Stimulated activated CD8-positive, alpha-beta memory T cell treated with anti-CD3 and anti-CD28 coated beads, Interleukin-7, amount 100 ng/mL, for 1 hour (primary cell): ENCODE measurements at places on chromosomes 16 and 17.
A peak's percentile ranks its signal among the peaks of the same experiment; 100 is the strongest.

GRCh38 chr16:80066805-80067580 lies 466.5 kb upstream of the MAF start:
- DNase-seq = no peak

DNA sequence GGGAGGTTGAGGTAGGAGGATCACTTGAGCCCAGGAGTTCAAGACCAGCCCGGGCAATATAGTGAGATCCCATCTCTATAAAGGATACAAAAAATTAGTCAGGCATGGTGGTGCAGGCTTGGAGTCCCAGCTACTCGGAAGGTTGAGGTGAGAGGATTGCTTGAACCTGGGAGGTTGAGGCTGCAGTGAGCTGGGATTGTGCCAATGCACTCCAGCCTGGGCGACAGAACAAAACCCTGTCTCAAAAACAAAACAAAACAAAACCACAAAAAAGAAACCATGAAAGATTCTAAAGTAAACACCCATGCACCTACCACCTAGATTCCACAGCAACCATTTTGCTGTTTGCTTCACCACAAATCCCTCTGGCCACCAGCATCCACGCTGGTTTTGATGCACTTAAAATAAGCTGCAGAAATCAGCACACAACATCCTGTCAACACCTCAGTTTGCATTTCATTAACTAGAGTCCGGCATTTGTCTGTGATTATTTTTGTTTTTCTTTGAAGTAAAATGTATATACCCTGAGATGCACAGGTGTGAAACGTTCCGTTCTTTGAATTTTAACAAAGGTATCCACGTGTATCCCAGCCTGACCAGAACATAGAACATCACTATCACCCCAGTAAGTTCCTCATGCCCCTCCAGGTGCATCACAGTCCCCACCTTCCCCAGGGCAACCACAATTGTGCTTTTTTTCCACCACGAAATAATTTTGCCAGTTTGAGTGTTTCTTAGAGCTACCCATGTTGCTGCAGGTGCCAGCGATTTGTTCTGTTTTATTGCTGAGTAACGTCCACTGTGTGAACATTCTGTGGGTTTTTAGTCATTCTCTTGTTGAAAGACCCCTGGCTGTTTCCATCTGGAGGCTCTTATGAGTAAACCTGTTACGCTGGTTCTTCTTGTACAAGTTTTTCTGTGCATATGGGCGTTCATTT lies 191.5 kb downstream of the SEC14L1 start:
- DNase-seq = no peak

DNA sequence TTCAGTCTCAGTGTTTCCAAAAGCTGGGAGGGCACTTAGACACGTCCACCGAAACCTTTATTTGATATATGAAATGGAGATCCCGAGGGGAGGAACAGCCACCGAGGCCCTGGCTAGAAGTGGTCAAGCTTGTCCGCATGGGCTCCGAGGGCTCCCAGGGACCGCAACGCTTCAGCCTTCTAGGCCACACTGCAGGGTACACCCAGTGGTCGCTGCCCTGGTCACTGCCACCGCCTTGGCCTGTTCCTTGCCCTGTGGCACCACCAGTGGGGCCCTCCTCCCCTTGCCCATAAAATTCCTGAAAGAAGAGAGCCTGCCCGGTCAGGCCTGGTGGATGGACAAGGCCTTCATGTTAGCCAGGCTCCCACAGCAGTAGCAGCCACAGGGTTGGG lies 43.8 kb upstream of the SMPD3 start:
- DNase-seq = no peak

DNA sequence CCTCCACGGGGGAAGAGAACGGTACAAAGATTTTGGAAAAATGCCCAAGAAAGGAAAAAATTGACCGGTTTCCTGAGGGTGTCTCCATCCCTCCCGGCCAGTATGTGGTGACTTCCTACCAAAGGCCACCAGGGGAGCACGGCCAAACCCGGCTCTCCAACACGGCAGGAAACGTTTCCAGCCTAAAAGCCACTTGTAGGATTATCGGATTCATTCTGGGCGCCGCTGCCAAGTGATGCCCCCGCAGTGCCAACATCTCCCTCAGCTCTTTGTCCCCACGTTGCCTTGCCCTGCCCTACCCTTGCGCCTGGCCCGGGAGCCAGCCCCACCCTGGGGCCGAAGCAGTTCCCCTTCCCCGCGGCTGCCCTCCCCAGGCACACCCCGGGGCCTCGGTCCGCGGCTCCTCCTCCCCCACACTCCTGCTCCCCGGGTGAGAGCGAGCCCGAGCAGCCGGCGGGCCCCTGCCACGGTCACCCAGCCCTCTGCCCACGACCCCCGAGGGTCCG lies 688 bp downstream of the CRK start:
- DNase-seq = no peak

DNA sequence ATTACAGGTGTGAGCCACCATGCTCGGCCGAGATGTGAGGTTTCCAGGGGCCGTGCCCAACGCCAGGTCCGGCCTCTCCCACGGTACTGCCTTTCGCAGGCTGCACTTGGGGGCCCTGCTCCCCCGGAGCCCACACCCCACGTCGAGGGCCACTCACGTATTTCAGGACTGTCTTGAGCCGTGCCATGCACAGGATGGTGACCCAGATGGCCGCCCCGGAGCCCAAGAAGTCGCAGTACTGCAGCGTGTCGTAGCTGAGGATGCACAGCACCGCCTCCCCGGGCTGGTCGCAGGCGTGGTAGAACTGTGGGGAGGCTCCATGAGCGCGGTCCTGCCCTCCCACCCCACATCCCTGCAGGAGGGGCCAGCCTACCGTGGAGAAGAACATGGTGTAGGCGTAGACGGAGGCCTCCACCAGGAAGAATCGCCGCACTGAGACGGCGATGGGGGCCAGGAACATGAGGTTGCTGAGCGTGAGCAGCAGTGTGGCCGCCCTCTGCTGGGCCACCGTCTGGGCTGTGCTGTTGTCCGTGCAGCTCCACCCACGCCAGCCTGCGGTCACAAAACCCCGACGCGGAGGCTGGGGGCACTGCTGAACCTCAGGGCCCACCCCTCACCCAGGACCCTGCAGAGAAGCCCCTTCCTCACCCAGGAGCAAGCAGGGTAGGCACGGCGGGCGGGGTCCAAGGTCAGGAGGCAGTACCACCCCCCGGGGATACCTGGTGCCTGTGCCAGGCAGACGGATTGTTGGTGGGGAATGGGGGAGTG lies 3.7 kb upstream of the MRPL28 start:
- DNase-seq = no peak

- no peak for DNase-seq
These were observed 3.5 kb upstream of the ACSM3 start for GRCh38 chr16:20760346-20760745.

- no peak for DNase-seq
These were observed 25.7 kb upstream of the NXPH3 start for GRCh38 chr17:49549691-49550678.

GRCh38 chr17:60381958-60382357 lies 10.0 kb downstream of the USP32 start:
- DNase-seq = no peak

DNA sequence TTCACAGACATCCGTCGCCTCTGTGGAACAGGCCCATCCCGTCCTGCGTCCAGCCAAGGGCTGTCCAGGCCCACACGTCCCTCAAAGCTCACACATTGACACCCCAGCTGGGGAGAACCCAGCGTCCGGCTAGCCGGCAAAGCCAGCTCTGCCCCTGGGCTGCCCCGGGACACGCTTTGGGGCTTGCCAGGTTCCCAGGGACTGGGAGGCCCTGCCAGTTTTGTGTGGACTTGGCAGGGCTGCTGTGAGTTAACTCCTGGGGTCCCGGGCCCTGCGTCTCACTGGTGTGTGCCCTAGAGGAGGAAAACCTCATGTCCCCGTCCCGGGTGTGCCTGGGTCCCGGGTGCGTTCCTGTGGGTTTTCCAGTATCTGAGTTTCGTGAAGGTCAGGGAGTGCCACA lies 6.3 kb downstream of the SOX8 start:
- no peak for DNase-seq

GRCh38 chr16:88596483-88596882 lies 26.3 kb downstream of the ZC3H18 start:
- DNase-seq = no peak

DNA sequence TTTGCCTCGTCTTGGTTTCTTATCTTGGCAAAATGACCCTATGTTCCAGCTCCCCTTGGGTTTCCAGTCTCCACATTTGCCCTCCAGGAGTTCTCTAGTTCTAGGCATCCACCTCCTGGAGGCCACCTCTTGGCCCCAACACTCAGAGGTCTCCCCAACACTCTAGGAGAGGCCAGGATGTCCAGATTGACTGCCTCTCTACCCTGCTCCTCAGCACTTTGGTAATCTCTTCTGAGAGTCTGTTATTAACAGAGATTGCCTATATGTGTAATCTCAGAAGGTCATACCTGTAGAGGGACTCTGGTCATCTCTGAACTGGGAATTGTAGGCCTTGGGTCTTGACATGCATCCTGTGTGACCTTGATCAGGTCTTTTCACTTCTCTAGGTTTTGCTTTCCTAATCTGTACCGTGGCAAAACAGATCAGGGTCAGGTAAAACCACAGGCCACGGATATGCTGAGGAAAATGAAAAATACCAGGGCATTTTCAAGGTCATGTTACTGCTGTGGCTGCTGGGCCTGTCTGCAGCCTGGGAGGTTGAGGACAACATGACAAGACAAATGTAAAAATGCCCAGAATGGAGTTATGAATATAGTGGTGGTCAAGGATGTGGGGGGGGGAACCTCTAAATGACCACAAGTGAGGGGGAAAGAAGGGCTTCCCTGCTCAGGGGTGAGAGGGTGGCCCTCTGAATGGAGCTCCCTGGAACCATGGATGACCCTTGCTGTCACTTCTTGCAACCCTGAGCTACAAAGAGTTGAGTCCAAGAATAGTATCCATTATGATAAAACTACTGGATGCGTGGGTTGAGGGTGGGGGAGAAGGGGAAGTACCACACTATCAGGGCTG lies 5.0 kb upstream of the CCL4L2 start:
- no peak for DNase-seq

- no peak for DNase-seq
These were observed 23.4 kb downstream of the MYO18A start for GRCh38 chr17:29156781-29157180.

- DNase-seq = no peak
These were observed 3.3 kb upstream of the COG1 start for GRCh38 chr17:73189417-73190099.

DNA sequence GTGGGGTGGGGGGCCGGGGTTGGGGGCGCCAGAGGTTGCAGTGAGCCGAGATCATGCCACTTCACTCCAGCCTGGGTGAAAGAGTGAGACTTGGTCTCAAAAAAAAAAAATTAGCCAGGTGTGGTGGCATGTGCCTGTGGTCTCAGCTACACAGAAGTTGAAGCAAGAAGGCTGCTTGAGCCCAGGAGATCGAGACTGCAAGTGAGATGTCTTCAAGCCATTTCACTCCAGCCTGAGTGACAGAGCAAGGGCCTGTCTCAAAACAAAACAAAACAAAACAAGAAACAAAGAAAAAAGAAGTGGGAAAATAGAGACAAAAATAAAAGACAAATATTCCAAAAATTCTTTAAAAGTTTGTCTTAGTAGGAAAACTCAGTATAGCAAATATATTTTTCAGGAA lies 135.1 kb upstream of the CORO6 start:
- no peak for DNase-seq

- no peak for DNase-seq
These were observed 31.5 kb upstream of the FBXW10B start for GRCh38 chr17:15650741-15651582.

DNA sequence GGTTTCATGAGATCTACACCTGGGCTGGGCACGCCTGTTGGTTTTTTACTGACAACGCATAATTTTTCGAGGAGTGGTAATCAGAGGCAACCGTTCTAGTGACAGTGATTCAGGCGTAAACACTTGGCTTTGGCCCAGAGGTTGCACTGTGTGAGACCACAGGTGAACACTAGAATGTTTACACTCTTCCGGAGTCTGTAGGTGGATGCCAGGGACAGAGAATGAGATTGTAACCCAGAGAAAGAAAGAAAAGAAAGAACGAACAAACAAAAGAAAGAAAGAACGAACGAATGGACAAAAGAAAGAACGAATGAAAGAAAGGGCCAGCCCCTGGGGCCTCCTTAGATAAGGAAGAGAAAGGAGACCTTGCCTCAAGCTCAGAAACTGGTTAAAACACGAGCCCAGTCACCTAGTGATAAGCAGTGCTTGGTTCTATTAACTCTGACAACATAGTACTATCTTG lies 113.2 kb downstream of the PRKCB start:
- peak; percentile 24 for DNase-seq

DNA sequence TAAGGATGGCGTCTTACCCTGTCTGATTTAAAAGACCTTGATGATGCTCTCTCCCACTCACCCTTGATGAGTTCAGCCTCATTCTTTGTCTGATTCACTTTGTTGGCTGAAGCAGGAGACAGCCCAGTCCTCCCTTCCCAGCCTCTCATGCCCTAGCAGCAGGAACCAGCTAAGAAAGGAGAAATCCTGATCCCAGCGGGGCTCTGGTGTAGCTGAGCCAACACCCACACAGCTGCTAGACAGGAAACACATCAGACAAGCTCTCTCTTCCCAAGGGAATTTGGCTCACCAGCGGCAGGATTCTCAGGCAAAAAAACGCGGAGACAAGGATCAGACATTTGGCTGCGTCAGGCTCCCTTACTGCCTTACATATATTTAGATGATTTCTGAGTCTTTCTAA lies 211.5 kb downstream of the CDH11 start:
- no peak for DNase-seq

GRCh38 chr17:30366536-30366935 lies 12.2 kb upstream of the CPD start:
- DNase-seq = no peak

DNA sequence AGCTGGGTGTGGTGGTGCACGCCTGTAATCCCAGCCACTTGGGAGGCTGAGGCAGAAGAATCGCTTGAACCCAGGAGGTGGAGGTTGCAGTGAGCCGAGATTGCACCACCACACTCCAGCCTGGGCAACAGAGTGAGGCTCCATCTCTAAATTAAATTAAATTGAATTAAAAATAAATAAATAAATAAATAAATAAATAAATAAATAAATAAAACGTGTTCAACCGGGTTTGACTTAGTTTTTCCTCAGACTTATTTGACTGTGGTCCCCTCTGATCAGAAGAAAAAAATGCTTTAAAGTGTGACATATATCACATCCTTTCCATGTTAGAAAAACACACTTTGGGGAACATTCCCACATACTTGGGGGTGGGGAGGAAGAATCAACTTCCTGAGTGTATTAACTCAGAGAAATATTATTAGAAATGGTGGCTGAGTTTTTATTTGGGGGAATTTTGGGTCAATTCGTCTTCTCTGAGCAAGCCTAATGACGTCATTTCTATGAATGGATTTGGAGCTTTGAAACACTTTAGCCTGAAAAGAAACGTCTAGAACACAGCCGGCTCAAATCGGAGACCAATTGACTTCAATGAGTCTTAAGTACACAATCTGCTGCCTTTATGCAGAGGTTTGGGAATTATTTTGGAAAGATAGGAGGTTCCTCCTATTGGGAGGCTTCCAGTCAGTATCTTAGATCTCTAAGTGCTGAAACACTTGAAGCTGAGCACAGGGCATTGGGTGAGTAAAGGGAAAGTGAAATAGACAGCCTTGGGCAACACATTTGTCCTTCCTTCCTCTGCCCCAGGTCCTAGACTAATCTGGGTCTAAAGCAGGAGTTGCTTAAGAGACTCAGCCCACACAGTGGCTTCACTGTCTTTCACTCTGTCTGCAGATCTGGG lies 132.6 kb downstream of the PITPNC1 start:
- no peak for DNase-seq

- DNase-seq = no peak
These were observed 61.5 kb downstream of the MYOCD start for GRCh38 chr17:12727076-12727760.
